Activated CD4-positive, alpha-beta T cell treated with anti-CD3 and anti-CD28 coated beads for 4 hours (primary cell): ENCODE measurements at places on chromosomes 13 and 19.

DNA sequence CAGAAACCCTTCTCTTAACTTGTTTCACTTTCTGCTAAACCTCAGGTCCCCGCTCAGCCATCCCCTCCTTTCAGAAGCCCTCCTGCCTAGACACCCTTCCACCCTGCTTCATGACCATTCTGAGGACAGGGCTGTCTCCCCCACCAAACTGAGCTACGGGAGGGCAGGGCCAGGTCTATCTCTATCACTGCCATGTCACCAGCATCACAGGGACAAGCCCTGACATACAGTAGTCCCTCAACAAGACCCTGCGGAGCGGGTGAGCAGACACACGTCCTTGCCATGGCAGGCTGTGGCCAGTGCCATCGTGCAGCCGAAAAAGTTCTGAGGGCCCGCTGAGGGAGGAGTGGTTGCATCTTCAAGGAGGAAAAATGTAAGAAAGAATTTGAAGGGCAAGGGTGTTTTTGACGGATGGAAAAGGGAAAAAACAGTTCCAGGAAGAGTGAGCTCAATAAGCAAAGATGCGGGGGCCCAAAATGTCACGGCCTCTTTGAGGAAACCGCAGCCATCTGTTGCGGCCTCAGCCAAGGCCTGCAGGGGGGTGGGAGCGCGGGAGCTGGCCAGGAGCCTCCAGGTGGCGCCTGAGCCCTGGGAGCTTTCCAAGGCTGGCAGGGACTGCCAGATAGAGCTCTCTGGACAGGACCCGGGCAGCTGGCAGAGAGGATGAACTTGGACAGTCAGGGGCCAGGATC is 8.1 kb downstream of the PTGIR start:
- peak; percentile 62 for DNase-seq

- no peak for DNase-seq
Observed at GRCh38 chr19:21434967-21435544, 38.1 kb downstream of the ZNF493 start.

DNA sequence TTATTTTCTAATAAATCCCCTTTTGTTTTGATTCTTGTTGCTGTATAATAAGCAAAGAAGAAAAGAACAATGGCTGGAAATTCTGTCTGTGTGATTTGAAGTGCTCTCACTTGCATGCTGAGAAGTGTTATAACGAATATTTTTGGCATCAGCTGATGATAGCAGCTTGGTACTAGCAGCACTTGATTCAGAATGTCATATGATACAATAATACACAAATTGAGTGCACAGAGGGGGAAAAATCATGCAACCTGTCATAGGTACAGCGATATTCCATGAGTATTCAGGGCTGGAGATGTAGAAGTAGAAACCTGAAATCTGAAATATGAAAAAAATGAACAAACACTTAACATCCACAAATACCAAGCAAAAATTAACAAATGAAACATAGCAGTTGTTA is 108.1 kb downstream of the FGF14 start:
- no peak for DNase-seq

GRCh38 chr13:43167731-43168130 is 144.3 kb downstream of the DNAJC15 start:
- no peak for DNase-seq

DNA sequence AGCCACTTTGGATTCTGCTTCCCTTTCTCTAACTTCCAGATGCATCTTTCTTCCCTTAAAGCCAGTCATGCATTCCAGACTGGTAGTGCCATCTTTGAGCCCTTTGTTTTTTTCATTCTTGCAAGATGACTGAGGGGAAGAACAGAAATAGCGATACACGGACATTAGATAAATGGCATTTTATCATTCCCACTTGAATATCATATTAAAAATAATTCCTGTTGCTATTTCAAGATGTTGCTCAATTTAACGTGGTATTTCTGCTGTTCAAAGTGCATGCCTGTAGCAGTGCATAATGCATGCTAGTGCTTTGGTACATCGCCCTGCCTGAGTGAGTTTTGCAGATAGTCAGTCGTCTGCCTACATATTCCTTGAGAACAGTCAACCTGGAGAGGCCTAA is 140.6 kb upstream of the FRY start:
- no peak for DNase-seq

GRCh38 chr19:19480688-19481087 is 34.7 kb downstream of the TSSK6 start:
- DNase-seq, result no peak

DNA sequence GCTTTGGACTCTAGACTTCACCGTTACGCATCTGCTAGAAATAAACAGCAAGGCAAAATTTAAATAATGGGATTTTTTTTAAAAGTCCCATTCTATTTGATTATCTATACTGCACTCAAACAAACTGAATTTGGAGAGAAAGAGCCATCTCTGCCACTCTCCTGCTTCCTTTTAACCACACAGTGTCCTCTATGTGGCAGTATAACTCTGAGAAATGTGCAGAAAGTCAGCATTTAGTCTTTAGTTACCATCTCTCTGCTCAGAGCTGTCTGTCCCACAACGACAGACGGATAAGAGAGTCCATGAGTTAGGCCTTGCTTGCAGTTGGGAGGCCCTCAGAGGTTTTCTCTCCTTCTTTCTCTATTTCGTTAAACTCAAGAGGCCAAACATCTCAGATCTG is 21.2 kb downstream of the CCNA1 start:
- DNase-seq, result no peak

GRCh38 chr19:4543842-4544647 is 4.2 kb upstream of the LRG1 start:
- no peak for DNase-seq

DNA sequence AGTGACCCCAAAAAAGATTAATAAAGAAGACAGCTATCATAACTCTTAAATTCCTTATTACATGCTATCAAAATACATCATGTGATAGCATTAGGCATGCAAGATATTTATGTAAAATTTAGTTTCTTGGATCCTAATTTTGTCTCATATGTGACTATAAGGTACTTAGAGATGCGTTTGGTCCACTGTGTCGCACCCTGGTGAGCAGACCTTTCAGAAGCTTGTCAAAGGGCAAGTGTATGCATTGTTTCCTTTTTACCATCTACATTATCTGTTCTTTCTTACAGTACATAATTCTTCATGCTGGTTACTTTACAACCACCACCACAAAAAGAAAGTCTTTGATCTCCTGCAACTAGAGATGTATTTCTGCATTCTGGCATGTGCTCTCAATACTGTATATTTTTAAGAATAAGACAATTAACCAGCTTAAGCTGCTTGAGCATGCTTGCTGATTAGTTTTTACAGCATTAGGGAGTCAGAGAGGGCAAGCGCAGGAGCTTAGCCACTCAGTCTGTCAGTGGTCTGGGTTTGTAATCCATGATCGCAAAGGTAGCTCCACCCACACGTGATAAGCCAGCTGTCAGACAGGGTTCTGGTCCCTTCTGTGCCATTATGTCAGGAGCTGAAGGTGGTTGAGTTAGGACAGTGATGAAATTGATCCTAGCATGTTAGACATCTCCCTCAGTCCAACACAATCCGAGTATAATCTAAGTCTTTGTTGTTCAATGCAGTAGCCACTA is 500.9 kb downstream of the MYO16 start:
- no peak for DNase-seq
